ENCODE measurements at places on chromosomes 12 and 14.

GRCh38 chr14:35628989-35629388, 95.0 kb downstream of the INSM2 start:
- DNase-seq: no peak

DNA sequence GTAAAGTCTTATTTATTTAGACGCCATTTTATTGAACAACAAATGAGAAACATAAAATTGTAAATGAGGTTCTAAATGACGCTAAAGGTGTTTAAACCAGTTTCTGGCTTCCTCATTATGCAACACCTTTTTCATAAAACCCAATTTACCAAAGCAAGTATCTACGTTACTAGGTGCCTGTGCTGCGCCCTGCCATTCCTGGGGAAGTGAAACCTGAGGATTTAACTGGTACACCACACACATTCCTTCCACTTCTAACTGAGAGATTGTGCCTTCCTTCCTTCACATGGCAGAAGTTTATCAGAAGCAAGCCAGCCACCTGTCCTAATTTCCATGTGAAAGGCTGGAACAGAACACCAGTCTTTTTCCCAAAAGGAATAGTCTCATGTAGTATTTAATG, 40.3 kb upstream of the GCH1 start:
- no peak for DNase-seq

- no peak for DNase-seq
Measured at GRCh38 chr14:100586403-100587085, 673 bp downstream of the BEGAIN start.

GRCh38 chr12:77682488-77682887, 148.2 kb upstream of the NAV3 start:
- no peak for DNase-seq

DNA sequence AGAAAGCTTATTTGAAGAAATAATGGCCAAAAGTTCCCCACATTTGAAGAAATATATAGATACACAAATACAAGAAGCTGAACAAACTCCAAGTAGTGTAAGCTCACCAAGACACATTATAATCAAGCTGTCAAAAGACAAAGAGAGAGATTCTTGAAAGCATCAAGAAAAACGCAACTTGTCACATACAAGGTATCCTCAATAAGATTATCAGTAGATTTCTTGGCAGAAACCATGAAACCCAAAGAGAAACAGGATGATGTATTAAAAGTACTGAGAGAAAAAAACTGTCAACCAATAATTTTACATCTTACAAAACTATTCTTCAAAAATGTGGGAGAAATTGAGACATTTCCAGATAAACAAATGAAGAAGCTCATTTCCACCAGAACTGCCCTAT, 250.6 kb upstream of the ARID2 start:
- DNase-seq: no peak

- no peak for DNase-seq
Measured at GRCh38 chr12:62841846-62842245, 93.1 kb downstream of the PPM1H start.

GRCh38 chr12:109289004-109289403, 20.1 kb downstream of the FOXN4 start:
- DNase-seq: no peak
